Osteoblast (primary cell): ENCODE measurements at places on chromosomes 13 and 19. TPM values are rescaled to one million over a fixed set of nuclear protein-coding genes. Genes with fewer than 3 reads are reported as not detected.

- DNase-seq = no peak
Observed at GRCh38 chr13:98184792-98185191, 7.7 kb upstream of the RNF113B start.

DNA sequence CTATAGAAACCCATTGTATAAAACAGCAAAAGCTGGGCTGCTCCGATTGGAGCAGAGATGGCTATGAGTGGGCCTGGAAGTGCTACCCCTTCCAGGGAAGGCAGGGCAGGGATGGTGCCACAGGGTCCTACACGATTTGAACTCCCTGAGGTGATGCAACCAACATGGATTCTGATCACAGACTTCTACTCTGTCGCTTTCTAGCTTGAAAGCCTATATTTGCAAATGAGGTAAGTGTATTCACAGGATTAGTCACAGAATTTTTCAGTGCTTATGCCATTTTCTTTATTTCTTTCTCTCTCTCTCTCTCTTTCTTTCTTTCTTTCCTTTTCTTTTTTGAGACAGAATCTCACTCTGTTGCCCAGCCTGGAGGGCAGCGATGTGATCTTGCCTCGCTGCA lies 179.0 kb downstream of the SPRY2 start:
- peak; percentile 70 for DNase-seq

- DNase-seq = no peak
Observed at GRCh38 chr13:27770809-27771208, 21.5 kb upstream of the GSX1 start.

GRCh38 chr19:3024509-3024869 lies 4.6 kb downstream of the TLE2 start:
- DNase-seq = peak; percentile 54

The PSG6 gene
- not detected in 2 replicates for total RNA-seq

The SLC10A2 gene
- total RNA-seq = not detected in 2 replicates
